ENCODE measurements at places on chromosomes 4 and X.

DNA sequence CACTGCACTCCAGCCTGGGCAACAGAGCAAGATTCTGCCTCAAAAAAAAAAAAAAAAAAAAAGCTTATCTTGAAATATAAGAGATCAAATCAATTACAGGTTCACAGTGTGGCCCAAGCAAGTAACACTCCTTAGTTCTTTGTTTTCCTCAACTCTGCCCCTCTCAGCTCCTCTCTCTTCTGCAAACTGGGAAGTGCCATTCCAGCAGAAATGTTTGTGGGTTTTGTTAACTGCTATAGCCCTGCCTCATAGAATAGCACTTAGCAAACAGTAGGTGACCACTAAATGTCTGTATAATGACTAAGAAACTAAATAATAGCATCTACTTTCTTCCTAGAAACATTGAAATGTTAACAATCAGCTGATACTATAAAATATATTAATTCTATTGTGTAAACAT lies 160.0 kb upstream of the NAP1L5 start:
- H3K36me3 ChIP-seq = no peaks in the 10 kb centered on the region
- no peak overlapping the region for H3K4me3 ChIP-seq

GRCh38 chr4:3299976-3300671 lies 7.3 kb downstream of the RGS12 start:
- H3K4me3 ChIP-seq = no peak overlapping the region
- H3K27ac ChIP-seq = 0 out of 2 replicates have a peak overlapping the region, but pooled peaks have one; percentile 37
- no peak for DNase-seq
- peaks cover 37% of the 10 kb centered on the region for H3K4me1 ChIP-seq
- no peaks in the 10 kb centered on the region for H3K27me3 ChIP-seq
- H3K36me3 ChIP-seq = no peaks in the 10 kb centered on the region

DNA sequence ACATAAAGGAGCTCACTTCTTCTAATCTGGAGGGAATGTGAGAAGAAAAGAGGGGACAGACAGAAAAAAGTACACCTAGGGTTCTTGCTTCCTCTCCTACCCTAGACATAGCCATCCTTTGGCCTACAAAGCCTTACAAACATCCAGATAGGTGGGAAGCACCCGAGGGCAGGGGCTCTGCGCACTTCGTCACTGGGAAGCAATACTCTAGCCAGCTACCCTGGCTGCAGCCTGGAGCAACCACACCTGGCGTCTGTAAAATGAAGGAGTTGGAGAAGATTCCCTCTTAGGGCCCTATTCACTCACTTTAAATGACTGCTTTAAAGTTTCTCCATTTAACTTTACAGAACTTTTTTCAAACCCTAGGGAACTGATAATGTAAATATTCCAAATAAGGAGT lies 65.7 kb upstream of the NOCT start:
- no peak for DNase-seq
- H3K4me3 ChIP-seq = no peak overlapping the region
- no peak overlapping the region for H3K27ac ChIP-seq
- H3K4me1 ChIP-seq = peaks cover 6% of the 10 kb centered on the region
- no peaks in the 10 kb centered on the region for H3K36me3 ChIP-seq

- H3K27ac ChIP-seq = no peak overlapping the region
- H3K4me3 ChIP-seq = no peak overlapping the region
- H3K4me1 ChIP-seq = no peaks in the 10 kb centered on the region
- H3K27me3 ChIP-seq = no peaks in the 10 kb centered on the region
Measured at GRCh38 chrX:130304587-130305368, 34.9 kb upstream of the SLC25A14 start.

GRCh38 chrX:84362184-84362838 lies 139.9 kb downstream of the HDX start:
- H3K27ac ChIP-seq = no peak overlapping the region
- H3K4me3 ChIP-seq = no peak overlapping the region
- no peaks in the 10 kb centered on the region for H3K27me3 ChIP-seq
- DNase-seq = no peak

GRCh38 chrX:66002824-66003680 lies 36.8 kb downstream of the VSIG4 start:
- no peak overlapping the region for H3K27ac ChIP-seq
- H3K4me3 ChIP-seq = no peak overlapping the region

- peaks cover 5% of the 10 kb centered on the region for H3K36me3 ChIP-seq
- H3K4me3 ChIP-seq = peak overlapping the region; percentile 34
- H3K27ac ChIP-seq = peak overlapping the region; percentile 99
Measured at GRCh38 chr4:173245952-173246351, 77.3 kb downstream of the GALNT7 start.

- H3K4me1 ChIP-seq = peaks cover 18% of the 10 kb centered on the region
- H3K27ac ChIP-seq = no peak overlapping the region
- no peaks in the 10 kb centered on the region for H3K27me3 ChIP-seq
- peaks cover 13% of the 10 kb centered on the region for H3K36me3 ChIP-seq
- no peak for DNase-seq
Measured at GRCh38 chrX:109856974-109857373, 123.9 kb upstream of the ACSL4 start.

DNA sequence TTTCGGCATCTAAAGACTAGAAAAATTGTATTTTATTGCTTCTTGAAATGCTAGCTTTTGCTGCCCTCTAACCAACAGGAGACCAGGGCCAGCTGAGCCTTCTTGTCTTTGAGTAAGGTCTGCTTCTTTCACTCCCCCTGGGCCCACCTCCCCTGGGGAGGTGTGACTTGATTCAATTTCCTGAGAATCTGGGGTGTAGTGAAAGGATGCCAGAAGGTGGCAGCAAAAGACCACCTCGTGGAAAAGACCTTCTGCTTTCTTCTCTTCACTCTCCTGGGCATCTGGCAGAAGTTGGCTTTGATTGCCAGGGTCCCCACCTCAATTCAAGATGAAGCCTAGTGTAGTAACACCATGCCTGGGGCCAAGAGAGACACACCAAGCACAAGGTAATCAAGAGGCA lies 96.5 kb upstream of the MAOA start:
- H3K4me3 ChIP-seq = no peak overlapping the region
- H3K36me3 ChIP-seq = peaks cover 3% of the 10 kb centered on the region
- peak; percentile 52 for DNase-seq
- H3K27me3 ChIP-seq = no peaks in the 10 kb centered on the region
- no peak overlapping the region for H3K27ac ChIP-seq

DNA sequence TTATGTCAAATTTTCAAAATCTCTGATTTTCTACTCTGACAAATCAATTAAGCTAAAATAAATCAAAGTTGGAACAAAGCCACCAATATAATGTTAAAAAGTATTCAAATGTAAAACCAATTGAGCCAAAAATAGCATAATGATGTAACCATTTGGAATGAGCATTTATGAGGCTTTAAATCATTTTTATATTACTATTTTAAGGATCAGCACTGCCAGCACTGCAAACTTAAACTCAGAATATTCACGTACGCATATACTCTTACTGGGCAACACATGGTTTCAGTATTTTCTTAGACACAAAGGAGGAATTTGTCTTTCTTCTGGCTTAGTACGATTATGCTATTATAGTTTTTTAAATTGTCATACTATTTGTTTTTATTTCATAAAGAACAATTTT lies 52.2 kb downstream of the AFAP1 start:
- H3K27me3 ChIP-seq = no peaks in the 10 kb centered on the region
- H3K27ac ChIP-seq = no peak overlapping the region
- peaks cover 10% of the 10 kb centered on the region for H3K36me3 ChIP-seq
- no peak overlapping the region for H3K4me3 ChIP-seq
- DNase-seq = no peak

DNA sequence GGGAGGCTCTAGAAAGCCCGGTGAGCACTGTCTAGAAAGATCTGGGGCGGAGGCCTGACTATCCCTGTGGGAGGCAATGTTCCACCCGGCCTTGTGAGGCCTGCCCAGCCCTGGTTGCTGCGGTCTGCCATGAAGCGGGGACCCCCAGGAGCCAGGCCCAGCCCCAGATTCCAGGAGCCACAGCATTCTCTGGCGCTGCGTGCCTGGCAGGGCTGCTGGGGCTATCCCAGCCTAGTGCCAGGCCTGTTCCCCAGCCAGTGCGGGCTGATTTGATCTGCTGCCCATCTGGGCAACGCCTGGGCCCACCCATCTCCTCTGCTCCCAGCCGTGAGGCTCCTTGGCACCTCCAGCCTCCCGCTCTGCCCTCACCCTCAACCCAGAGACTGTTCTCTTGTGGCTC lies 19.6 kb downstream of the ATP2B3 start:
- H3K27ac ChIP-seq = no peak overlapping the region
- no peaks in the 10 kb centered on the region for H3K36me3 ChIP-seq
- H3K4me1 ChIP-seq = no peaks in the 10 kb centered on the region
- DNase-seq = no peak
- H3K27me3 ChIP-seq = no peaks in the 10 kb centered on the region
- no peak overlapping the region for H3K4me3 ChIP-seq

DNA sequence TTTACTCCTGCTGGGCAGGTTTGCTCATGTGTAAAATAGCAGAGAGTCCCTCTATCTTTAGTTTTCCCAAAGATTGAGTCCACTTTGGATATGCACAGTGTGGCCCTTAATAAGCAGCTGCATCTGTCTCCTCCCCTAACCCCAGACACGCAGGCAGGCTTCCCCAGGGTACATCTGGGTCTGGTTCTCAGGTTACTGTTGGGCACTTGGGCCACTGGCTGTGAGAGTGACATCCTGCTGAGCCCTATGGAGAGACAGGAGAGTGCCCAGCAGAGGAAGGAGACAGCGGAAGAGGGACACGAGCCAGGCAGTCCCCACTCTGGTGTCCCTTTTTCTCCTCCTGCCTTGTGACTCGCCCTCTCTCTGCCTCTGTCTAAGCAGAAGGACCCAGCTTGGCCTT lies 16.0 kb downstream of the XK start:
- peaks cover 8% of the 10 kb centered on the region for H3K4me1 ChIP-seq
- no peak for DNase-seq
- no peak overlapping the region for H3K27ac ChIP-seq
- no peaks in the 10 kb centered on the region for H3K36me3 ChIP-seq

DNA sequence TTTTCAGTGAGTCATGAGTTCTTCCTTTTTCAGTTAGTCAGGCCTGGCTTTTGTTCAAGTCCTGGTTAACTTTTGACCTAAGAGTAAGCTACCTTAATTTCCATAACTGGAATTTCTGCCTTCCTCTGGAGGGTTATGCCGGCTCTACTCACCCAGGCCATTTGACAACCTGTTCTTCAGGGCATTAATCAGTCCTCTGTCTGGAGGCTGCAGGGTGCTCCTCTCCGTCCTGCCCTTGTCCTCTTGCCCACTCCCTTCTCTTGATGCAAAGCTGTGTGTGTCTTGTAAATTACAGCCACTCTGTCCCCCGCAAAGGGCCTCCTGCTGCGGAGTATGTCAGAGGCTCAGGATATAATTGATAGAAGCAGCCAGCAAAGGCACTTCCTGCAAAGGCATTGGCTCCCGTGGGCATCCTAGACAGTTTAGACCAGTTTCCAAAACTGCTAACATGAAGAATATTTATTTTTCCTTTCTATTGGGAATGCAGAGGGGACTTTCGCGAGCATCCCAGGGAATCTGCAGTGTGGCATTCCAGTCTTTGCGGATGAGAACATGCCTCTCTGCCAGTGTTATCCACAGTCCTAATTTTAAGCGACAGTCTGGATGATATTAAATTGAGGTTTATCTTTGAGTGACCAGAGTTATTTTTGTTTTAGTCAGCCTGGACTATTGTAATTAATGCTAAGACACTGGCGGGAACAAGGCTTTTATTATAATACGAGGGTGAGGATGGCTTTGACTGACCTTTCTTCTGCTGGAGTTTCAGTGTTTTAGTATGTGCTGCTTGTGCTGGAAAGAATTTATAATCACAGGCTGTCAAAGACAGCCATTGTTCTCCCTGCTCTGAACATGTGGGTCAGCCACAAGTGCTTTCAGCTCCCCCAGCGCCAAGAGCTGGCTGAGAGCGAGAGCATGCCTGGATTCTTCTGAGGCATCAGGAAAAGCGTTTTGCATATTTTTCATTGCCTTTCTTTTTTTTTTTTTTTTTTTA lies 74.2 kb downstream of the LIMCH1 start:
- H3K4me1 ChIP-seq = peaks cover 33% of the 10 kb centered on the region
- H3K36me3 ChIP-seq = no peaks in the 10 kb centered on the region

DNA sequence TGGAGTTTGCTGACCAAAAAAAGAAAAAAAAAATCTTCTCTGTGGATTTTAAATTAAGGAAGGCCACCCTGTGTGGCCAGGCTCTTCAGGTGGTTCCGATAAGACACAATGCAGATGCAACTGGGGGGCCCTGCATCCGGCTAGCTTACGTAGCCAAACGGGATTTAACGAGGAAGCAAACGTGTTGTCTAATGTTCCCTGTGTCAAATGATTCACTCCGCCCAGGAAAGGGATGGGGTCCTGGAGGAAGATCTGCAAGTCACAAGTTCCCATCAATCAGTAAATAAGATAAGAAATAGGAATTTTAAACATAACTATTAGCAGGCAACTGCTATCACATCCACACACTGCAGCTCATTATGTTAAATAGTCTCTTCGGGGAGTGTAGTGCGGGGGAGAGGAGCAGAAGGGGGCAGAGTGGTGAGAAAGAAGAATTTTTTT lies 216.4 kb upstream of the GYPA start:
- H3K4me1 ChIP-seq = peaks cover 66% of the 10 kb centered on the region
- no peaks in the 10 kb centered on the region for H3K36me3 ChIP-seq
- H3K27ac ChIP-seq = peak overlapping the region; percentile 91

- H3K4me3 ChIP-seq = no peak overlapping the region
- H3K36me3 ChIP-seq = no peaks in the 10 kb centered on the region
- H3K4me1 ChIP-seq = peaks cover 11% of the 10 kb centered on the region
- no peaks in the 10 kb centered on the region for H3K27me3 ChIP-seq
- DNase-seq = no peak
Measured at GRCh38 chr4:23942471-23942870, 52.6 kb upstream of the PPARGC1A start.

- H3K4me3 ChIP-seq = no peak overlapping the region
- H3K36me3 ChIP-seq = peaks cover 19% of the 10 kb centered on the region
- no peaks in the 10 kb centered on the region for H3K4me1 ChIP-seq
- no peaks in the 10 kb centered on the region for H3K27me3 ChIP-seq
Measured at GRCh38 chr4:114296126-114296525, 302.5 kb upstream of the UGT8 start.

DNA sequence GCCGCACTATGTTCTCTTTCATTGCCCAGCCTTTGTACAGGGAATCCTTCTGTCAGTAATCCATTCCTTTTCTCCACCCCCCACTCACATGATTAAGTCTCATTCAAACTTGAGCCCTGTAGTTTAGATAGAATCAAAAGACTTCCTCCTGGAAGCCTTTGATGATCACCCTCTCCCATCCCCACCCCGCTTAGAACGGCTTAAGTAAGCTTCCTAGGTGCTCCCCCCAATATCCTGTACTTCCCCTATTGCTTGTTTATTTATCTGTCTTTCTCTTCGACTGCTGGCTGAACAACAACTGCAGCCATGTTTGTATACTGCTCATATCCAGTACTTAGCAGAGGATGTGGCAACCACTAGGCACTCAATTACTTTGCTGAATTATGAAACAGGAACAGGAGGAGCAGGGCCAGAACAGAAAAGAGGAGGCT lies 38.5 kb upstream of the GPC3 start:
- no peak for DNase-seq
- H3K36me3 ChIP-seq = no peaks in the 10 kb centered on the region
